Peyer's patch (tissue), 4 donors: ENCODE measurements at places on chromosomes 5 and 9. TPM values are rescaled to one million over a fixed set of nuclear protein-coding genes. Genes with fewer than 3 reads are reported as not detected.

- DNase-seq = no peak
Measured at GRCh38 chr5:136120529-136120928, 12.1 kb upstream of the SMAD5 start.

GRCh38 chr5:7764452-7764851 is 86.5 kb downstream of the CFAP90 start:
- DNase-seq = no peak

DNA sequence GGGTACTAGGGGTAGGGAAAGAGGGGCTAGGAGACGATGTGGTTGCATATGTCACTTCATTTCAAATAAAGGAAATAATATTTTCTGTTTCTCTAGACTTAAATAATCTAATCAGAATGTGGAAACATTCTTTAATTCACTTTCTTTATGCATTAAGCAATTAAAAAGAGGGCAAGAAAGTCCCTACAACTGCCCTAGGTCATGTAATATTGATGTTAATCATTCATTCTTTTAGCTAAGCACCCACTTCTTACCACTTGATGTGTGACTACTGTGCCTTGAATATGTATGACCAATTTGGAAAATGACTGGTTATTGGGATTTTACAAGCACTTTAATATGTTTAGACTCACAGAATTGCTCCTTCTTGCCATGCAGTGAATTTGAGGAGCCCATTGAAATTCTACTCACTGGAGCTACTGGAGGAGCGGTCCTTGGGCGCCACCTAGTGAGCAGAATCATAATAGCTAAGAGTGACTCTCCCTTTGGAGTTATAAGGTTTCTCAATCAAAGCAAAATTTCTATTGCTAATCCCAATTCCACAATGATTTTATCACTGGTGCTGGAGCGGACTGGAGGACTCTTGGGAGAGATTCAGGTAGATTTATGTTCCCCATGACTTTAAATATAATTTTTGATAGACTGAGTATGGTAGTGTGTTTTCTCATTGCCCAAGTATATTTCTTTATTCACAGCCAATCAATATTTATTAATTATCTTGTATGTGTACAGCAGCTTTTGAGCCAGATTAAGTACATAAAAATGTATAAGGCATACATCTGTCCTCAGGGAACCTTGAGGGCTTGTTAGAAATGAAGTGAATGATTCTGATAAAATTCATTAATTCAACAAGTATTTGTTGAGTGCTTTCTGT is 225.1 kb downstream of the ADGRV1 start:
- DNase-seq = peak; percentile 86

GRCh38 chr5:136656811-136657210 is 291.5 kb upstream of the TRPC7 start:
- no peak for DNase-seq

DNA sequence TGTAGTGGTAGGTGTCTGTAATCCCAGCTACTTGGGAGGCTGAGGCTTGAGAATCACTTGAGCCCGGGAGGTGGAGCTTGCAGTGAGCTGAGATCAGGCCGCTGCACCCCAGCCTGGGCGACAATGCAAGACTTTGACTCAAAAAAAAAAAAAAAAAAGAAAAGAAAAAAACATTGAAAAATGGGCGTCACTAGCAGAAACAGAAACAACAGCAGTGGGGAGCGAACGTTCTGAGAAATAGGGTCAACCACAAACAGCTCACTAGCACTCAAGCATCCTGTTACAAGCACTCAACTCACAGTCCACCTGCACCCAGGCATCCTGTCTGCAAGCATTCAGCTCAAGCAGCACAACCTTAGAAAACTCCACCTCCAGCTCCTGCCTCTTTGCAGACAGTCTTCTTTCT is 17.2 kb downstream of the TRIM14 start:
- peak; percentile 44 for DNase-seq

- no peak for DNase-seq
Measured at GRCh38 chr5:128154943-128155342, 71.4 kb downstream of the SLC12A2 start.

Gene FGF1
- total RNA-seq = not detected

Gene TMEFF1
- total RNA-seq = 0.40 TPM
